KG1 (cell line): ENCODE measurements at places on chromosomes 7 and 10.

- DNase-seq, result no peak
Measured at GRCh38 chr7:156979007-156979606, 29.6 kb downstream of the NOM1 start.

DNA sequence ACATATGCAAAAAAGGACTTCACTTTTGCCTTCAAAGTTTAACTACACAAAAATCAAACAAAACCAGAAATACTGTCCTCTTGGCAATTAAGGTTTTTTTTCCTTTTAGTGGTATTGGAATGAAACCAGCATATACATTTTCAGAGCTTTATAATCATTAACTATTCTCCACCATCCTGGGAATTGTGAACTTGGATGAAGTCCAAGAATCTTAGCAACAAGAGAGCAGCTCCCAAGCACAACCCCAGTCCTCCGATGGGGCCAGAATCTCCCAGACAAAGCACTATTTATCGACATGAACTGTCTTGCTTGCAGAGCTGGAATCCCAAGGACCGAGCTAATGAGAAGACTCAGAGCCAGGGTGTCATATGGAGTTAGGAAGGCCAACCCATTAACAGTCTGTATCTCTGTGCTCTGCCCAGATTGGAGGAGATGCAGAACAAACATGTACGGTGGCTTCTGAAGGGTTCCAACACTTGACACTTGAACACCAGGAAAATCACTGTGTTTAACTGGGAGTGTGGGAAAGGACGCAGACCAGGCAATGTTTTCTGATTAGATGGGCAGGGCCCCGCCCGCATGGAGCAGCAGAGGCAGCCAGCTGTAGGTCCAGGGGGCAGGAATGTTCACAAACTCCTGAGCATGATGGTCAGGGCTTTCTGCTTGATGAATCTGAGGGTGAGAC, 35.5 kb downstream of the PPP1R3C start:
- no peak for DNase-seq

- no peak for DNase-seq
Measured at GRCh38 chr7:15686957-15687545, 568 bp upstream of the MEOX2 start.

GRCh38 chr10:125448596-125448995, 234.4 kb downstream of the TEX36 start:
- no peak for DNase-seq

GRCh38 chr7:138021889-138022288, 20.0 kb upstream of the CREB3L2 start:
- DNase-seq, result no peak

GRCh38 chr10:121541450-121542120, 56.7 kb downstream of the FGFR2 start:
- no peak for DNase-seq

GRCh38 chr7:5429857-5430611, 6.4 kb upstream of the TNRC18 start:
- no peak for DNase-seq

GRCh38 chr7:42549866-42550485, 313.0 kb upstream of the GLI3 start:
- DNase-seq, result no peak

GRCh38 chr10:35770817-35771355, 128.8 kb upstream of the FZD8 start:
- DNase-seq, result no peak

- no peak for DNase-seq
Measured at GRCh38 chr10:3396116-3396515, 223.5 kb upstream of the PITRM1 start.

DNA sequence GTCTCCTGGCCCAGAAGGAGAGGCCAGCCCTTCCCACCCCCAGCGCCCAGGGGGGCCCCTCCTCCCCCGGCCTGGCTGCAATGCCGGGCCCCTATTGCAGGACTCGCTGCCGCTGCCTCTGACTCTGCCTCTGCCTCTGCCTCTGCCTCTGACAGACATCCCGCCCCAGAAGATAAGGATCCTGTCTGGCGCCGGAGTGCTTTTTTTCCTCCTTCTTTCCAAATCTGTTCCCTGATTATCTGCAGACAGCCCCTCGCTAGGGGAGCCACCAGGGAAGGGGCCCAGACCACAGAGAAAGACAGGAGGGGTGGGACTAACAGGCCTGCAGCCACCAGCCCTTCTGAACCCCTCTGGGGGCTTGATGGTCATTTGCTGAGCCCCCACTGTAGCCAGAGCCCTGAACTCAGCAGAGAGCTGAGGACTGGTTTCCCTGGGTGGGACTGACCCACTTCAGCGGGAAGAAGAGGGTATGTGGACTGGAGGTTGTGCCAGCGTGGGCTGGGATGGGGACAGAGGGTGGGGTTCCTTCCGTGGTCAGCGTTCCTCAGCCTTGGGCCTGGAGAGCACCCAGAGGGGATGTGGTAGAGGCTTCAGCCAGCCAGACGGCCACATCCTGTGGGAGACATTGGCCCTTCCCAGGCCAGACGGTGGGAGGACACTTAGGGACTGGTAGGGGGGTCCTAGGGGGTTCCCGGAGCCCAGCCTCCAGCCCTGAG, 22.8 kb downstream of the UNC5B start:
- no peak for DNase-seq

- no peak for DNase-seq
Measured at GRCh38 chr7:150717814-150718420, 1.5 kb downstream of the GIMAP1 start.

GRCh38 chr10:33329178-33329577, 5.3 kb downstream of the NRP1 start:
- no peak for DNase-seq
